NCI-H510A (cell line): ENCODE measurements at places on chromosomes 5 and 9.

DNA sequence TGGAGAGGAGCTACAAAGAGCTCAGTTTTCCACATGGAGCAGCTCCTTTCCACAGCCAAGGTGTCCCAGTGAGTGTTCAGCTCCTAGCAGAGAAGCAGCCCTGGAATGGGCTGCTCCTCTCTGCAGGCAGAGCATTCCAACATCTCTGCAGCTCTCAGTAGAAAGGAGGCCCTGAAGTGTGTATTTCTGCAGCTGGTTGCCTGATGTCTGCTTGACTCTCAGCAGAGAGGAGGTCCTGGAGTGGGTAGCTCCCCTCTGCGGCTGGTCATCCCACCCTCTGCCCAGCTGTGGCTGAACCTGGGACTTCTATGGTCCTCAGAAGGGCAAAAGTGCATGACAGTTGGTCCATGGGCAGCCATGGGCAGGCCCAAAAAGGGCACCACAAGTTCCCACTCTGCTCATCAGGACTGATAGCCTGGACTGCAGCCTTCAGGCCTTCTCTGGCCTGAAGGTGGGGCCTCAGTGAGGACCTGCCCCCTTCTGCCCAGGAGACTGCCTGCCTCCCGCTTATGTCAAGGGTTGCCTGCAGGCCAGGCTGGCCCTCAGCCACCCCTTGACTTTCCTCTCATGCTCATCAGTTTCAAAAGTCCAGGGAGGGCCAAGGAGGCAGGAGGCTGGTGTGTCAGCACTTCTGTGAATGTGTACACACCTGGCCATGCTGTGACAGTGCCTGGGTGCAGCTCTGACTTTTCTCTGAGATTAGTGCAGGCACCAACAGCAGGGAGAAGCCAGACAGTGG, 605.9 kb upstream of the FAM174A start:
- DNase-seq, result no peak

- no peak for DNase-seq
These were observed 91.4 kb upstream of the ZNF462 start for GRCh38 chr9:106771608-106772007.

DNA sequence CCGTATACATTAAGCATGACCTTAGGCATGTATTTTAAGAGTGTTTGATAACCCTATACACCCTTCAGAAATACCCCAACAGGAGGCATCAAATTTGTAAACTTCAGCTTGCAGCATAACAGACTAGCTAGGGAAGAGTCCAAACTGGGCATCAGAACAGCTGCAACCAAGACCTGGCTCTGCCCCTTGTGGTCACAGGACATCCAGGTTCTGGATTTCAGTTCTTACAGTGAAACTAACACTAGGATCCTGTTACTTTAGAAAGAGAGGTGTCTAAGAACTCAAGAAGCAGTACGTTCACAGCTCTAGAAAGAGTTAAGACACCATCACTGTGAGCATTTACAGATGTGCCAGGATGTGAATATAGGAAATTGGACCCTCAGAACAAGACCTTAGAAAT, 229.8 kb downstream of the BNC2 start:
- DNase-seq, result no peak

GRCh38 chr9:6827439-6828145, 69.8 kb downstream of the KDM4C start:
- DNase-seq, result peak; percentile 11

GRCh38 chr5:6251565-6252102, 126.7 kb downstream of the MED10 start:
- no peak for DNase-seq

GRCh38 chr5:150154618-150155128, 972 bp downstream of the PDGFRB start:
- no peak for DNase-seq

DNA sequence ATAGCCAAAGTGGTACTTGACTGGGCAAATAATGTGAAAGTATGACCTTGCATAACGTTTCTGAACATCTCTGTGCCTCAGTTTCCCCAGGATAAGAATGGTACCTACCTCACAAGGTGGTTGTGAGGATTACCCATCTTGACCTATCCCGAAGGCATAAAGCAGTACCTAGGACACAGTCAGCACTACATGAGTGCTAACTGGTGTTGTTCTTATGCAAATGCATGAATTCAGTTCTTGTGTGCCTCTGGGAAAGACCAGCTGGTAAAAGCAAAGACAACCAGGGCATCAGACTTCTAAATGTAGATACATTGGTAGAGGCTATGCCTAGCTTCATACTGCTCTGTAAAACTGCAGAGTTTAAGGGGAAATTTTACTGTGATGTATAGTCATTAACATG, 21.8 kb upstream of the TMEM252 start:
- DNase-seq, result no peak

- no peak for DNase-seq
These were observed 105.9 kb upstream of the DAP start for GRCh38 chr5:10866913-10867312.

- DNase-seq, result no peak
These were observed 138.4 kb downstream of the KCTD16 start for GRCh38 chr5:144308906-144309670.

DNA sequence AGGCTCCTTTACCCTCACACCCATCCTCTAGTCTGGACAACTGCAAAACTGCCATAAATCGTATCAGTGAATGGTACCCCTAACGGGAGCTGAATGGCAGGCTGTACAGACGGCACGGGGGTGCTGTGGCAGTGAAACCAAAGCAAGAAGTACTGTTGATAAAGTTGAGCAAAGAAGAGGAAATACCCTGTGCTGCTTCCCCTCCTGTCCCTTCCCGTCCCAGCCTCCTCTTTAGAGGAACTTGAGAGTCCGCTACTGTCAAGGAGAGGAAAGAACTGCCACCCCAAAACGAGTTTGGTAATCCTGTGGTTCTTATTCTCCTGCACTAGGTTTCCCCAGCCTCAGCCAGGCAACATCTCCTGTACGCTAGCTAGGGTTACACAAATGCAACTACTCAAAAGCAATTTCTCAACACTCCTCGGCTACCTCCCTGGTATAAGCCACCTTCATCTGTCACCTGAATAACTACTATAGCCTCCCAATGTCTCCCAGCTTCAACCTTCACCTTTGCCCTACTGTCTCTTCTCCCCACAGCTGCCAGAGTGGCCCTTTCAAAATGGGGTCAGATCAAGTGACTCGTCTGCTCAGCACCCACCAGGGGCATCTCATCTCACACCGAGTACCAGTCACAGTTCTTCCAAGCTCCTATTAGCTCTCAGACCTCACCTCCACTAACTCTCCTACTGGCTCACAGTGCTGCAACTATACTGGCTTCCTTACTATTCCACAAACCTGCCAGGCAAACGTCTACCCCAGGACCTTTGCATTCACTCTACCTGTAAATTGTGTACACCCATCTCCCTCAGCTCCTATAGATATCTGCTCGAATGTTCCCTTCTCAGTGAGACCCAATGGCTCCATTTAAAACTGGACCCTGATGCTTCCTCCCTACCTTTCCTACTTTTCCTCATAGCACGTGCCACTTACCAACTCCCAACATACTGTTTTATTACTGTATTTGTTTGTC, 4.1 kb downstream of the GLRX start:
- DNase-seq, result no peak

- no peak for DNase-seq
These were observed 84.3 kb downstream of the RAI14 start for GRCh38 chr5:34740389-34740806.

GRCh38 chr5:65173130-65173525, 308.6 kb downstream of the ADAMTS6 start:
- no peak for DNase-seq

DNA sequence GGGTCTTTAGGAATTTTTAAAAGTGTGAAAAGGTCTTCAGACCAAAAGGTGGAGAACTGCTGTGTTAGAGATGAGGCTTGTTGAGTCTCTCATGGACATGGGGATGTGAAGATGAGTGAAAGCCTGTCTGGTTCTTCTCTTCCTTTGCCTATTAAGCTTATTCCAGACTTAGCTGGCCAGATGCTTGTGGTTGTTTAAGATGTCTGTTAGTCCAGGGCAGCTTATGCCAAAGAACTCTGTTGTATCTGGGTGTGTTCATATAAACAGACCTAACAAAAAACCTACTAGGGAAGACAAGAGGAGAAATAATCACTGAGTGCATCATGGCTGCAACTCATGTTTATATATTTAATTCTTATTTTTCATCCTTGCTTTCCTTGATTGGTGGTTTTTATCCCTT, 57.5 kb upstream of the NCS1 start:
- DNase-seq, result no peak

DNA sequence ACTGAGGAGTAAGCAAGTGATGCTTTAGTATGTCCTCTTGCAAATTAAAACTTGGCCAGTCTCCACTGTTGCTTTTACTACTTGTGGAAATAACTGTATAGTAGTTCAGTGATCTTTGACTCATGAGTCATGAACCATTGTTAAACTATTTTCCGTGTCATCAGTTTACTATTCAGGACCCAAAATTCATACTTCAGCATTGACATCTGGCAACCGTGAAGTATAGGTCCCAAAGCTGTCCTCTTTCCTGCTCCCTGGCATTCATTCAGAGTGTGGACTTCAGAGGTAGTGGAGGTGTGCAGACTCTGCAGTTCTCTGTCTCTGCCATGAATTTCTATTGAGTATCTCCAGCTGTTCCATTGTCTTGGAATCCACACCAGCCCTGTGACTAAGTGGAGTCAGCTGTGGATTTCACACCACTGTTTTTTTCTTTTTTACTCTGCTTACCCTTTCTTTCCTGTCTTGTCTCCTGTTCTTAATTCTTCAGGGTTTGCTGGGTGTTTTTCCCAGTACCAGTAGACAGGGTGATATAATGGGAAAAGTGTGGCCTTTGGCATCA, 7.5 kb downstream of the TDRD7 start:
- no peak for DNase-seq

GRCh38 chr5:91135475-91136248, 247.5 kb downstream of the ARRDC3 start:
- DNase-seq, result no peak

GRCh38 chr9:24961762-24962161, 416.1 kb upstream of the IZUMO3 start:
- no peak for DNase-seq

- no peak for DNase-seq
These were observed 128.9 kb downstream of the CPLANE1 start for GRCh38 chr5:37120270-37120669.

DNA sequence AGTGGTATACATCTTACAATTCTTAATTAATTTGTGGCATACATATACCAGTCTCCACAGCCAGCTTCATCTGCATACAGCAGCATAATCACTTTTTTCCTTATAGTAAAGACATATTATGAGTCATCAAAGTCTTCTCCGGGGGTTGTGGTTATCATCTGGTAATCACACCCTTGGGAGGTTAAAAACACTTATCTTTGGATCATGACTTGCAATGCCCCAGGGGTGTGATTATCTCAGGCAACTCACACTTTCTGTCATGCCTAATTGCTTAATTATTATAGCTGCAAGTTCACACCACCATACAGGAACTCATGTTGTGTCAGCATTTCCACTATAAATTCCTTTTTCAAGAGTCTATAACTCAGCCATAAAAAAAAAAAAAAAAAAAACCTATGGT, 218.4 kb downstream of the ANXA1 start:
- no peak for DNase-seq

DNA sequence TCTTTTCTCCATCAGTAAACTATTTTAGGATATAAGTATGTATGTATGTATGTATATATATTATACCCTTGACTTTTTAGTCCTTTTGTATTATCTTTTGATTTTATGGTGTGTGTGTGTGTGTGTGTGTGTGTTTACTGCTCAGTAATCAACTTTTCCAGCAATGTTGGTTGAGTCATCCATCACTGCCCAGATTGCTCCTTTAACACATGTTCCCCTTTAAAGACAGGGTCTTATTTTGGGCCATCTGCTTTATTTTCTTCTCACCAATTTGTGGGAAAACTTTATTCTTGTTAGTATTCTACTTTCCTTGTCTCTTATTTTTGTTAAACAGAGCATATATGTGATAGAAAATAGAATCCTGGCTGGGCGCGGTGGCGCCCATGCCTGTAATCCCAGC, 28.1 kb downstream of the ANKRD33B start:
- no peak for DNase-seq

- no peak for DNase-seq
These were observed 323.4 kb downstream of the TMEM161B start for GRCh38 chr5:87945286-87945650.

- no peak for DNase-seq
These were observed 120.7 kb upstream of the RASEF start for GRCh38 chr9:83183621-83184020.

DNA sequence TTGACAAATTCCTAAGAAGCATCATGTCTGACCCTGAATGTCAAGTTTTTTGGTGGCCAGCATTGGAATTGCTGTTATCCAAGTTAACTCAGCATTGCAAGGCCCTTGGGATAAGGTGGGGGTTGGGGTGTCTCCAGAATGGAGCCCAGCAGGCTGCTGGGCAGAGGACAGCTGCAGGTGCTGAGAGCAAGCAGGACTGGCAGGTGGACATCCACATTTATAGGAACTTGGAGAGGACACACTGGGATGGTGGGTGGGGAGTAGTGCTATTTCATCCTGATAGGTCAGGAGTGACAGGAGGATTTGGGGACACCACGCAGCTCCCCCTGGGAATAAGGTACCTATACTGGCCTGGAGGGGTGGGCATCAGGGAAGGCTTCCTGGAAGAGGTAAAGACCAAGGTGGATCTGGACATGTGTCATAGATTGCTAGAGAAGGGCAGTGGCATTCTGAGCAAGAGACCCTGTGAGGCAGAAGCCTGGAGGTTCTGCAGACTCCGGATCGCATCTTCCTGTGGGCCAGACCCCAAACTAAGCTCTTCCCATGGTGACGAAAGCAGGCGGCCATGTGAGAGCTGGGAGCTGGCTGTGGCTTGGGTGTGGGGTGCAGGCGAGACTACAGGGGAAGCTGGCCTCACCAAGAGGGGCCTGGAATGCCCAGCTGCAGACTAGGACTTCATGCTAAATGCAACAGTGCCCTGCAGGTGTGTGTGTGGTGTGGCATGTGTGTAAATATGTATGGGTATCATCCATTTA, 148.1 kb downstream of the RGS3 start:
- no peak for DNase-seq

GRCh38 chr5:136109453-136110135, 23.1 kb upstream of the SMAD5 start:
- no peak for DNase-seq

DNA sequence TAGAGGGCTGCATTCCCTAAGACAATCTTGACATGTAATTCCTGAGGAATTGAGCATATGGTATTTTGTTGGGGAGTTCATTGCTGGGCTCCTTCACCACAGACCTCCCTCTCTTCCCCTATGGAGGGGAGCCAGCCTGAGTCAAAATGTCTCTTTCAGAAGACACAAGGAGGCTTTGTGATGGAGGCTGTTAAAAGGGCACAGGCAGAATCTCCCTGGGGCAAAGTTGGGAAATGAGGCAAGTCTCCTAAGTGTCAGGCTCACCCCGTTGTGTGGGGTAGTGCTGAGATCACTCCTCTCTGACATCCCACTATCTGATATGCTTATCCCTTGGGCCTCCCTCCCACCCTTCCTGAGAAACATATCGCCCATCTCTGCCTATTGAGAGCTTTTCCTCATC, 30.6 kb downstream of the GFRA3 start:
- DNase-seq, result no peak
